ENCODE measurements at places on chromosomes 1 and 21. TPM values are rescaled to one million over a fixed set of nuclear protein-coding genes. Genes with fewer than 3 reads are reported as not detected.

Gene EXOC8
- total RNA-seq: 21.7 TPM

Gene DVL1
- total RNA-seq: 82.8 TPM

Gene RBM11
- not detected for total RNA-seq

Gene GPR37L1
- 0.41 TPM for total RNA-seq

Gene C2CD4D
- not detected for total RNA-seq

Gene GPR25
- not detected for total RNA-seq

Gene ECM1
- total RNA-seq: 19.3 TPM

Gene OR2L13
- total RNA-seq: not detected

Gene UBE2U
- total RNA-seq: not detected

Gene UMODL1
- 0.10 TPM for total RNA-seq

Gene LCE1B
- total RNA-seq: not detected

Gene PLCH2
- 11.8 TPM for total RNA-seq

Gene PLA2G5
- total RNA-seq: not detected

Gene ATAD3C
- total RNA-seq: 1.3 TPM

Gene FOXO6
- total RNA-seq: 16.2 TPM

Gene NR0B2
- total RNA-seq: not detected

Gene SERINC2
- total RNA-seq: 12.1 TPM

Gene PKLR
- 0.31 TPM for total RNA-seq

Gene SLAMF7
- 0.41 TPM for total RNA-seq

Gene SELL
- 4.3 TPM for total RNA-seq

Gene KLHL20
- 45.5 TPM for total RNA-seq

Gene LUZP1
- 22.5 TPM for total RNA-seq

Gene SLC2A5
- total RNA-seq: 15.9 TPM

Gene FAM72B
- 1.5 TPM for total RNA-seq

Gene RIMS3
- total RNA-seq: 1.7 TPM

Gene TFF1
- total RNA-seq: not detected

Gene BLACAT1
- total RNA-seq: 0.31 TPM

Gene OR6N1
- total RNA-seq: not detected

Gene LINGO4
- 0.41 TPM for total RNA-seq

Gene MSH4
- 0.51 TPM for total RNA-seq

Gene CITED4
- 7.9 TPM for total RNA-seq

Gene COL24A1
- total RNA-seq: 4.9 TPM

Gene DUSP23
- total RNA-seq: 24.3 TPM

Gene MYOC
- 0.92 TPM for total RNA-seq

Gene NEK2
- 9.5 TPM for total RNA-seq

Gene SPRR1A
- not detected for total RNA-seq

Gene HSPA6
- total RNA-seq: 10.2 TPM

Gene C1orf53
- total RNA-seq: not detected

Gene EXO1
- 3.2 TPM for total RNA-seq

Gene CD53
- total RNA-seq: 7.2 TPM

Gene GABRD
- 0.82 TPM for total RNA-seq

Gene S100A4
- total RNA-seq: 160 TPM

Gene XKR8
- total RNA-seq: 6.9 TPM

Gene LCE3D
- total RNA-seq: not detected

Gene C4BPB
- not detected for total RNA-seq

Gene SHE
- 10.7 TPM for total RNA-seq

Gene CD1D
- total RNA-seq: 1.8 TPM

Gene MMEL1
- not detected for total RNA-seq

Gene CR1L
- not detected for total RNA-seq

Gene RAB7B
- 10.7 TPM for total RNA-seq

Gene VSIG8
- total RNA-seq: not detected

Gene HRNR
- total RNA-seq: not detected

Gene FALEC
- total RNA-seq: not detected

Gene FAM110D
- total RNA-seq: 1.5 TPM

Measured in tongue (tissue), 3 donors.